Muscle of leg (tissue), 16 donors: ENCODE measurements at places on chromosomes 7 and 10. TPM values are rescaled to one million over a fixed set of nuclear protein-coding genes. Genes with fewer than 3 reads are reported as not detected.

DNA sequence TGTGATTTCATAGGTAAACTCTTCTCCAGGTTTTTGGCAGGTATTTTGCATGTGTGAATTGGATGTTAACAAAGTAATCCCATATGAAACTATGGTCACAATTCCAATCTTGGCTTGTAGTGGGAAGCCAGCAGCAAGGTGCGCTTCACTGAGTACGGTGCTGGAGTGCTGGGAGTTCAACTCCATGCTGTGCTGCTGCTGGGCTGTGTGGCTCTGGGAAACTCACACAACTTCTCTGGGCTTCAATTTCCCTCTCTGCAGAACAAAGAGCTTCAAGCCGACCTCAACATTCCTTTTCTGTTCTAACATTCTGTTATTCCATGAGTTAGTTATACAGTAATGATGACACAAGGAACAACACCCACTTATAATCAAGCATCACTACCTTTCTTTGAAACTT, 18.2 kb upstream of the PITRM1 start:
- no peak overlapping the region for H3K27ac ChIP-seq
- no peaks in the 10 kb centered on the region for H3K36me3 ChIP-seq
- H3K27me3 ChIP-seq = no peaks in the 10 kb centered on the region
- no peak for DNase-seq

DNA sequence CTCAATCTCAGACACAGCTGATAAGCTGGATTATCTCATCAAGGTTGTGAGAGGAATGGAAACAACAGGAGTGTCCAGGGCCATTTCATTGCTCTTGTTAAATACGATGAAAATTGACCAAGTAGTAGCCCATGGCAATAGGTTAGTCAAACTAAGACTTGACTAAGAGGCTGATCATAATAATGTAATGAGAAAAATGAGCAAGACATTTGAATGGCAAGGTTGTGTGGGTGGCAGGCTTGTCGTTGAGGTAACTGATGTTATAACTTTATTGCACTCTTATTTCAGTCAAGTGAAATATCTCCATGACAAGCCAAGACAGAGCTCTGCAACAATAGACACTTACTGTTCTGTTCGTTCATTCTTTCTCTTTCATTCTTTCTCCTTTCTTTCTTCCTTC, 532.0 kb downstream of the GATA3 start:
- no peaks in the 10 kb centered on the region for H3K4me1 ChIP-seq
- H3K27me3 ChIP-seq = no peaks in the 10 kb centered on the region
- no peak for DNase-seq
- H3K36me3 ChIP-seq = no peaks in the 10 kb centered on the region
- no peak overlapping the region for H3K4me3 ChIP-seq
- H3K27ac ChIP-seq = no peak overlapping the region

DNA sequence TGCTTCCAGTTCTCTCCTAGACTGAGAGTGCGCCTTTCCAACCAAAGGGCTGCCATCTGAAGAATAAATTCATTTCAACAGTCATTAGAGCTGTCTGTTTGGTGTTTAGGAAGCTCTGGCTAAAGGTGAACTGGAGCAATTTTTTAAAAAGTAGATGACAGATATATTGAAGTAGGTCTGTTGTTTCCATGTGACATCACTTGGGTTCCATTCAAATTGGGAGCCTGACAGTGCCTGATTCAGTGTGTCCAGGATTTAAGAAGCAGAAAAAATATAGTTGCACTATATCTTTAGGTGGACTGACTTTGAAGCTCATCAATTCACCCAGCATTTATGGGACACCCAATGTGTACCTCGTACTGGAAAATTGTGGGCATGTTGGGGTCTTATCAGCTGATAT, 367.7 kb downstream of the BBS9 start:
- no peaks in the 10 kb centered on the region for H3K27me3 ChIP-seq
- peaks cover 18% of the 10 kb centered on the region for H3K4me1 ChIP-seq
- H3K36me3 ChIP-seq = no peaks in the 10 kb centered on the region
- no peak overlapping the region for H3K4me3 ChIP-seq

Gene C10orf53
- not detected for total RNA-seq

DNA sequence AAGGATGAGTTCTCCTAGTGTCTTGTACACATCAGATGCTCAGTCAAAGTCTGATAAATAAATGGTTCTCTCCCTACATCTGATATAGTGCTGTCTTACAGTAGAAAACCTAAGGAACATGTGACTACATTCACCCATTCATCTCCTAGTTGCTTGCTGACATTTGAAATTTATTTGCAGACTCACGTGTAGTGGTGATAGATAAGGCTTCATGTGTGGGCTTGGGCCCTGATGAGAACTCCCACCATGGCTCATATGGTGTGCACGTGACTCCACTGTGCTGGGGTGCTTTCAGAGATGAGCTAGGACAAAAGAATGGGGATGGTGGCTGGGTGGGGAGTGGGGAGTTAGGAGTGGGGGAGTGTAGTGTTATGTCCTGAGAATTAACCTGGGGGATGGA, 287.3 kb downstream of the RPS24 start:
- peaks cover 9% of the 10 kb centered on the region for H3K4me1 ChIP-seq
- no peak overlapping the region for H3K27ac ChIP-seq
- H3K4me3 ChIP-seq = no peak overlapping the region
- H3K36me3 ChIP-seq = no peaks in the 10 kb centered on the region
- H3K27me3 ChIP-seq = no peaks in the 10 kb centered on the region
- no peak for DNase-seq

- H3K36me3 ChIP-seq = no peaks in the 10 kb centered on the region
- no peak for DNase-seq
- H3K4me3 ChIP-seq = no peak overlapping the region
- no peak overlapping the region for H3K27ac ChIP-seq
- H3K4me1 ChIP-seq = no peaks in the 10 kb centered on the region
Measured at GRCh38 chr7:18109762-18110161, 82.1 kb upstream of the PRPS1L1 start.

- H3K36me3 ChIP-seq = no peaks in the 10 kb centered on the region
- H3K4me3 ChIP-seq = peak overlapping the region; percentile 94
- H3K27ac ChIP-seq = peak overlapping the region; percentile 97
- H3K4me1 ChIP-seq = peaks cover 46% of the 10 kb centered on the region
- peak; percentile 73 for DNase-seq
Measured at GRCh38 chr7:143901332-143901667, 676 bp downstream of the TCAF1 start.

DNA sequence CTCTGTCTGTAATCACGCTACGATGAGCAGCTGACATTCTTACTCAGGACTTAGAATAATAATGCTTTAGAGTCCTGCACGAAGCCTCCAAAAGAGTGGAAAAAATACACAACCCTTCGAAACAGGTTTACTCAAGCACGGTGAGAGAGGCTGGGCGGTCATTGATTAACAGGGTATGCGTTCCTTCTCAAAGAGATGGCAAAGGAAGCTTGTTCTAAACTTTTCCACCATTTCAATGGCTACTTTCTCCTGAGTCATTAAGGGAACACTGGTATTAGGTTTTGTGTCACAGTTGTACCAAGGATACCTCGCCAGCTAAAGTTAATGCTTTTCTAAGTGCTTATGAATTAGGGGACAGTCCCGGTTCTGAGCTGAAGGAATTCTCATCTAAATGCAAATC, 141.9 kb upstream of the RHEB start:
- H3K27me3 ChIP-seq = no peaks in the 10 kb centered on the region
- no peaks in the 10 kb centered on the region for H3K4me1 ChIP-seq
- no peak for DNase-seq
- no peak overlapping the region for H3K4me3 ChIP-seq
- no peak overlapping the region for H3K27ac ChIP-seq

- no peaks in the 10 kb centered on the region for H3K27me3 ChIP-seq
- no peaks in the 10 kb centered on the region for H3K4me1 ChIP-seq
- no peak overlapping the region for H3K27ac ChIP-seq
- H3K4me3 ChIP-seq = no peak overlapping the region
Measured at GRCh38 chr7:10804770-10805169, 168.9 kb upstream of the PHF14 start.

GRCh38 chr10:62665771-62666170, 138.7 kb upstream of the ADO start:
- no peaks in the 10 kb centered on the region for H3K36me3 ChIP-seq
- no peak for DNase-seq
- no peak overlapping the region for H3K27ac ChIP-seq
- no peaks in the 10 kb centered on the region for H3K4me1 ChIP-seq

Gene NHLRC2
- total RNA-seq = 14.2 TPM

Gene ZDHHC6
- total RNA-seq = 23.4 TPM

Gene ANKRD1
- 25.6 TPM for total RNA-seq

Gene DUSP5
- 2.0 TPM for total RNA-seq

GRCh38 chr10:98511876-98512275, 65.1 kb upstream of the HPS1 start:
- H3K4me1 ChIP-seq = no peaks in the 10 kb centered on the region
- no peaks in the 10 kb centered on the region for H3K36me3 ChIP-seq
- H3K27ac ChIP-seq = no peak overlapping the region
- peak; percentile 78 for DNase-seq
- H3K27me3 ChIP-seq = no peaks in the 10 kb centered on the region
- H3K4me3 ChIP-seq = no peak overlapping the region

DNA sequence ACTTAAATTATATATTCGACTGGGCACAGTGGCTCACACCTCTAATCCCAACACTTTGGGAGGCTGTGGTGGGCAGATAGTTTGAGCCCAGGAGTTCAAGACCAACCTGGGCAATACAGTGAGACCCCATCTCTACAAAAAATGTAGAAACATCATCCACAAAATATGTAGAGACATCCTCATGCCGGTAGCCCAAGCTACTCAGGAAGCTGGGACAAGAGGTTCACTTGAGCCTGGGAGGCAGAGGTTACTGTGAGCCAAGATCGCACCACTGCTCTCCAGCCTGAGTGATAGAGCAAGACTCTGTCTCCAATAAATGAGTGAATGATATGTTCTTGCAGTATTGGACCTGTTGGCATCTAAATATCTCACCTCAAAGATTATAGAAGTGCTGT, 22.6 kb upstream of the TNS3 start:
- H3K27ac ChIP-seq = no peak overlapping the region
- peaks cover 14% of the 10 kb centered on the region for H3K4me1 ChIP-seq
- DNase-seq = no peak
- no peak overlapping the region for H3K4me3 ChIP-seq
- H3K27me3 ChIP-seq = no peaks in the 10 kb centered on the region
- no peaks in the 10 kb centered on the region for H3K36me3 ChIP-seq

DNA sequence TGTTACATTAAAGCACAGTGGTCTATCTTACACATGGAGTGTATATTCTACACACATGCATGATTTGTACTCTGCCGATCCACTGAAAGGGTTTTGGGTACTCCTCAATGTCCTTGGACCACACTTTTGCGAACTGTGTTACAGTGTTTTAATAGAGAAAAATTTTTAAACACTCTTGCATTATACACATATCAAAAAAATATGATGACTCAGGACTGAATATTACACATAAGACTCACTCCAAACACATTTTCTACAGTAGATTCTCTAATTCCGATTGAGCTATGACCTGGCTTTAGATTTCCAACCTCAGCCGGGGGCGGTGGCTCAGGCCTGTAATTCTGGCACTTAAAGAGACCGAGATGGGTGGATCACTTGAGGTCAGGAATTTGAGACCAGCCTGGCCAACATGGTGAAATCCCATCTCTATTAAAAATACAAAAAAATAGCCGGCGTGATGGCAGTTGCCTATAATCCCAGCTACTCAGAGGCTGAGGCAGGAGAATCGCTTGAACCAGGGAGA, 222.4 kb downstream of the CACNA2D1 start:
- no peak for DNase-seq
- no peak overlapping the region for H3K27ac ChIP-seq
- H3K4me3 ChIP-seq = no peak overlapping the region
- H3K27me3 ChIP-seq = no peaks in the 10 kb centered on the region

DNA sequence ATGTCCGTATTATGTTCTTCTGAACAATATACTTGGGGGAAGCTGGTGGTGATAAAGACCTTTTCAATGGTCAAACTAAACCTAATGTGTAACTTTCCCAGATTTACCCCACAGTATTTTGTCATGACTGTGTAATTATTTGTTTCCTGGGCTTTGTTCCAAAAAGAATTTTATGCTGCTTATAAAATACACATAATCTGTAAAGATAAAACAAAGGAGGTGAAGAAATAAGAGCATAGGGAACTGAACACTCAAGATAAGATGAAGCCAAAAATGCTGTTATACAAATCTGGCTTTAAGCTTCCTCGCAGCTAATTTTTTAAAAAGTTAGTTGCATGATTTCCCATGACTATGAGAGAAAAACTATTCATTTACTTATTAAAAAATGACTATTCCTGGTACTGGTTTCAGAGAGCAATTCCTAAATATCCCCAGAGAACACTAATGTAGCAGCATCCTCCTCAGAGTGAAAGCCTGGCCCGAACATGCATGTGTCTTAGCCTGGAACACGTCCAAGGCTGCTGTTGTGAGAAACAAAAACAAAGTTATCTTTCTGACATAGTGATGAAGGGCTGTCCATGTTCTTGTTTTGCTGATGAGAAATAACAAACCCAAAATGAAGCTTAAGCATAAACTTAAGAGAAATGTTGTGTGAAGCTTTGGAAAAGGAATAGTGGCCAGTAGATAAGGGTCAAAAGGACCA, 33.9 kb downstream of the MALSU1 start:
- DNase-seq = peak; percentile 91
